ENCODE measurements at places on chromosomes 1 and 21. TPM values are rescaled to one million over a fixed set of nuclear protein-coding genes. Genes with fewer than 3 reads are reported as not detected.

OR6N1 gene
- not detected for total RNA-seq

- DNase-seq = no peak
Measured at GRCh38 chr1:170660281-170660713, 3.6 kb upstream of the PRRX1 start.

GRCh38 chr1:234620272-234621126 lies 10.5 kb upstream of the IRF2BP2 start:
- DNase-seq = peak; percentile 72

DNA sequence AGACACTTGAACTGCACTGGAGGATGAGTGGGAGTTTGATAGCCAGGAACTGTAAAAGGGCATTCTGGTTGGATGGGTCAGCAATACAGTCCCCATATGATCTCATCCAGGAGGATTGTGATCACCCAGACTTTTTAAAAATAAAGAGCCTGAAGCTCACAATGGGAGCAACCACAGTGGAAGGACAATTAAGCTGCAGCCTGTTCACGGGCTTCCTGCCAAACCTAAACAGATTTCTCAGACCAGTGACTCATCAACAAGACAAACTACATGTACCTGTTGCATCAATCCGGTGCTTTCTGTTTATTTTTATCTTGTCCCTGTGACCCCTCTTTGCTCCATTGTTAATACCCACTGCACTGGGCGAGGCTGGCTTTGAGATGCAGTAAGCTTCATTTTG lies 52.3 kb downstream of the PAPPA2 start:
- DNase-seq = no peak

CNR2 gene
- not detected for total RNA-seq

MATN1 gene
- under 0.01 TPM for total RNA-seq

- no peak for DNase-seq
Measured at GRCh38 chr1:12136916-12137610, 29.7 kb upstream of the TNFRSF1B start.

DNA sequence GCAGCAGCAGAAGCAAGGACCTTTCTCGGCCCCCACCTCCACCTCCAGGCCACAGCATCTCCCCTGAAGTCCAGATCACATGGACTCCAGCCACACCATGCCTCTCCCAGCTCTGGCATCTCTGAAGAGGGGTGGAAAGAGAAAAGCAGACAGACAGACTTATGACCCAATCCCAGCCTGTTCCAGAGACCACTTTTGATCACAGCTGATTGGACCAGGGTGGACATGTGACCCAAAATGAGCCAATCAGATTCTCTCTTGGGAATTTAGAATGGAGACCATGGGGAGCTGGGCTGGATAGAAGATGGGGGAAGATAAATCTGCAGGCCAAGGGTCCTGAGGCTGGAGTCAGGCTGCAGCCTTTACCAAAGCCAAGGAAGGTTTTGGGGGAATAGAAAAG lies 16.4 kb downstream of the HTR1D start:
- no peak for DNase-seq

RC3H1 gene
- 29.8 TPM for total RNA-seq

SH2D2A gene
- 0.29 TPM for total RNA-seq

Measured in osteoblast (primary cell).